ENCODE measurements at places on chromosomes 12 and 14.

GRCh38 chr14:102223682-102224081 is 81.3 kb downstream of the MOK start:
- no peak for DNase-seq

- DNase-seq: no peak
These were observed 52.4 kb downstream of the CCDC91 start for GRCh38 chr12:28242496-28243309.

- DNase-seq: no peak
These were observed 28.6 kb downstream of the TDG start for GRCh38 chr12:103994235-103994634.

DNA sequence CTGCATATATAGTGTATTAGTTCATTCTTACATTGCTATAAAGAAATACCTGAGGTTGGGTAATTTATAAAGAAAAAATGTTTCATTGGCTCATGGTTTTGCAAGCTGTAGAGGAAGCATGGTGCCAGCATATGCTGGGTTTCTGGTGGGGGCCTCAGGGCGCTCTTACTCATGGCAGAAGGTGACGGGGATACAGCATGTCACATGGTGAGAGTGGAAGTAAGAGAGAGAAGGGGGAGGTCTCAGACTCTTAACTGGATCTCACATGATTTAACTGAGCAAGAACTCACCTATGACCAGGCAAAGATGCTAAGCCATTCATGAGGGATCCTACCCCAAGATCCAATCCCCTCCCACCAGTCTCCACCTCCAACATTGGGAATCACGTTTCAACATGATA is 15.9 kb upstream of the PAWR start:
- DNase-seq: no peak

DNA sequence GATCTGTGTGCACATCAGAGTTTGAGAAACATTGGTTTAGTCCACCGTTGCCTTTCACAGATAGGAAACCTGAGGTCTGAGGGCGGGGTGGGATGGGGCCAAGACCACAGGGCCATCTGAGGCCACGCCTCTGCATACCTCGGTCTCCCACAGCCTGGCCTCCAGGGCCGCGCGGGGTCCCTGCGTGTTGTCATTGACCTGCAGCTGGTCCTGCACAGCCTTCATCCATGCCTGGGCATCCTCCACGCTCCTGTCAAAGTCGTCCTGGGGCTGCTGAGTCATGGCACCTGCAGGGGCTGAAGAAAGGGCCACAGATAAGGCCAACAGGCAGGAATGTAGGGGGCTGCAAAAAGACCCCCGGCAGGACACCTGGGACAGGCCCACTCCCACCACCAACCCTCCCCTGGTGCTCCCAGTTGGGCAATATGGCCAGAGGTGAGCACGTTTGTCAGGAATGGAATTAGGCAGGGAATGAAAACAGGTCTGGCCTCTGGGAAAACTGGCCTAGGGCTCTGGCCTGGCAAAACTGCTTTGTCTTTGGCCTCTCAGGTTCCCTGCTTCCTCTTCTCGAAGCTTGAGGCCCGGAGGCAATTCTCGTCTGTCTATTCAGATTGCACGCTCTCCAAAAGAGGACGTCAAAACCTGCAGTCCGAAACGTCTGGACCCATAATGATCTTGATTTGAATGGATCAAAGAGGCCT is 40.8 kb downstream of the SYNE3 start:
- no peak for DNase-seq

- DNase-seq: no peak
These were observed 25.4 kb downstream of the BATF start for GRCh38 chr14:75547552-75548250.

GRCh38 chr12:16560273-16560672 is 45.7 kb downstream of the LMO3 start:
- DNase-seq: no peak

GRCh38 chr14:29037411-29037810 is 270.8 kb downstream of the FOXG1 start:
- DNase-seq: no peak

DNA sequence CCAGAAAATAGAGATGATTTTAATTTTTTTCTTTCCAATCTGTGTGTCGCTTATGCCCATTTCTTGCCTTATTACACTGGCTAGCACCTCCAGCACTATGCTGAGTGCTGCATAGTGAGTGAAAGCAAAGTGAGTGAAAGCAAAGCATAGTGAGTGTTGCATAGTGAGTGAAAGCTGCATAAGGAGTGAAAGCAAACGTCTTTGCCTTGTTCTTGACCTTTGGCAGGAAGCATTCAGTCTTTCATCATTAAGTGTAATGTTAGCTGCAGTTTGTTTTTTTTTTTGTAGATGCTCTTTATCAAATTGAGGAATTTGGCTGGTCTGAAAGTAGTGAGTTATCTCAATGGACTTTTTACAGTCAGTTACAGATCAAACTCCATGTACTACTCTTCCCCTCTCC is 6.9 kb upstream of the CORO1C start:
- DNase-seq: no peak

GRCh38 chr12:116043659-116044535 is 233.6 kb downstream of the MED13L start:
- DNase-seq: no peak

DNA sequence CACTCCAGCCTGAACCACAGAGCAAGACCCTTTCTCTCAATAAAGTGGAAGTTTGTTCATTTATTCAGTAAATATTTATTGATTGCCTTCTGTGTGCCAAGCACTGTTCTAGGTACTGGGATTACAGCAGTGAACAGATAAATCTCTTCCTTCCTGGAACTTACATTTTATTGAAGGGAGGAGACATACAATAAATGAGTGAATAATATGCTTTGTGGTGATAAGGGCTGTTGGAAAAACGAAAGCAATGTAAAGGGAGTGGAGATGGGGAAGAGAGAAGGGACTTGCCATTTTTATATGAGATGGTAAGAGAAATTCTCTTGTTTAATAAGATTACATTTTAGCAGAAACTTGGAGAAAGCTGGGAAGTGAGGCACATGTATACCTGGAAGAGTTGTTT is 1.6 kb downstream of the GSKIP start:
- no peak for DNase-seq
